Left kidney (tissue), 8 donors: ENCODE measurements at places on chromosomes 16 and 17. TPM values are rescaled to one million over a fixed set of nuclear protein-coding genes. Genes with fewer than 3 reads are reported as not detected.

Gene CHAD
- 4.0 TPM for polyA plus RNA-seq

Gene PROCA1
- 10.4 TPM for polyA plus RNA-seq

Gene ZNF785
- polyA plus RNA-seq, result 30.0 TPM

Gene TERB1
- polyA plus RNA-seq, result 0.12 TPM

Gene MPRIP
- 169 TPM for polyA plus RNA-seq

Gene BICDL2
- polyA plus RNA-seq, result 2.6 TPM

Gene SLC16A5
- 29.5 TPM for polyA plus RNA-seq

Gene SGCA
- 0.80 TPM for polyA plus RNA-seq

Gene CES3
- 4.1 TPM for polyA plus RNA-seq

Gene KCNG4
- polyA plus RNA-seq, result 0.07 TPM

Gene HAP1
- 1.3 TPM for polyA plus RNA-seq

Gene SNAI3
- 0.58 TPM for polyA plus RNA-seq

Gene C16orf96
- 0.33 TPM for polyA plus RNA-seq

Gene HOXB13
- not detected for polyA plus RNA-seq

Gene JPT2
- polyA plus RNA-seq, result 82.0 TPM

Gene CACNG5
- 3.2 TPM for polyA plus RNA-seq

Gene PRSS27
- polyA plus RNA-seq, result 1.3 TPM

Gene KRTAP4-4
- polyA plus RNA-seq, result not detected

Gene PGAP3
- polyA plus RNA-seq, result 38.1 TPM

Gene ADORA2B
- 4.6 TPM for polyA plus RNA-seq
